CD4-positive, alpha-beta T cell treated with Interleukin-15 for 4 hours (primary cell): ENCODE measurements at places on chromosomes 16 and 17.
A peak's percentile ranks its signal among the peaks of the same experiment; 100 is the strongest.

GRCh38 chr17:45013021-45013997 is 38.1 kb downstream of the DCAKD start:
- no peak for DNase-seq

DNA sequence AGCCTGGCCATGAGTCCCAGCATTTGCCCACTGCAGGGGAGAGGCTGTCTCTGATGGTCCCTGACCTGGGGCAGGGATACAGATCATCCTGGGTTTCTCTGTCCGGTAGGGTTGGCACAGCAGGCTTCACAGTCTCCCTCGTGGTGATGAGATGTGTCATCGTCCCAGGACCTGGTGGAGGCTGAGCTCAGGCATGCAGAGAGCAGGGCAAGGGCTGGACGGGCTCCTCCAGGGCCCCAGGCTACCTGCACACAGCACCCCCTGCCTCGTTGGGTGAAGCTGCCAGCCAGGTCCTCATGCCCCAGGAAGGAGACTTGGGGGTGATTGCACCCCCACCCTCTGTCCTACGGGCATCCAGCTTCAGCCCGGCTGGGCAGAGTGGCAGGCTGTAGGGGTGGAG is 155.8 kb upstream of the GSE1 start:
- no peak for DNase-seq

DNA sequence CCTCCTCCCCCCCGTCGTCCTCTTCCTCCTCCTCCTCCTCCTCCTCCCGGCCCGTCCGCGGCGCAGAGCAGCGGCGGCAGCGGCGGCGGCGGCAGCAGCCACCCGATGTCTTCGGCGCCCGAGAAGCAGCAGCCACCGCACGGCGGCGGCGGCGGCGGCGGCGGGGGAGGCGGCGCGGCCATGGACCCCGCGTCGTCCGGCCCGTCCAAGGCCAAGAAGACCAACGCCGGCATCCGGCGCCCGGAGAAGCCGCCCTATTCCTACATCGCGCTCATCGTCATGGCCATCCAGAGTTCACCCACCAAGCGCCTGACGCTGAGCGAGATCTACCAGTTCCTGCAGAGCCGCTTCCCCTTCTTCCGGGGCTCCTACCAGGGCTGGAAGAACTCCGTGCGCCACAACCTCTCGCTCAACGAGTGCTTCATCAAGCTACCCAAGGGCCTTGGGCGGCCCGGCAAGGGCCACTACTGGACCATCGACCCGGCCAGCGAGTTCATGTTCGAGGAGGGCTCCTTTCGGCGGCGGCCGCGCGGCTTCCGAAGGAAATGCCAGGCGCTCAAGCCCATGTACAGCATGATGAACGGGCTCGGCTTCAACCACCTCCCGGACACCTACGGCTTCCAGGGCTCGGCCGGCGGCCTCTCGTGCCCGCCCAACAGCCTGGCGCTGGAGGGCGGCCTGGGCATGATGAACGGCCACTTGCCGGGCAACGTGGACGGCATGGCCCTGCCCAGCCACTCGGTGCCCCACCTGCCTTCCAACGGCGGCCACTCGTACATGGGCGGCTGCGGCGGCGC is at the start of gene FOXF1:
Gene FOXF1, plus strand, starts transcription at position 63 of the 797 bp plus-strand sequence. Its CDS starts 43 bp downstream, at position 106.
- no peak for DNase-seq

GRCh38 chr17:49292901-49293300 is 62.3 kb upstream of the PHOSPHO1 start:
- no peak for DNase-seq

GRCh38 chr17:16470265-16470664 is 21.7 kb downstream of the LRRC75A start:
- DNase-seq, result no peak

GRCh38 chr16:74651841-74652240 is 14.8 kb downstream of the RFWD3 start:
- no peak for DNase-seq

DNA sequence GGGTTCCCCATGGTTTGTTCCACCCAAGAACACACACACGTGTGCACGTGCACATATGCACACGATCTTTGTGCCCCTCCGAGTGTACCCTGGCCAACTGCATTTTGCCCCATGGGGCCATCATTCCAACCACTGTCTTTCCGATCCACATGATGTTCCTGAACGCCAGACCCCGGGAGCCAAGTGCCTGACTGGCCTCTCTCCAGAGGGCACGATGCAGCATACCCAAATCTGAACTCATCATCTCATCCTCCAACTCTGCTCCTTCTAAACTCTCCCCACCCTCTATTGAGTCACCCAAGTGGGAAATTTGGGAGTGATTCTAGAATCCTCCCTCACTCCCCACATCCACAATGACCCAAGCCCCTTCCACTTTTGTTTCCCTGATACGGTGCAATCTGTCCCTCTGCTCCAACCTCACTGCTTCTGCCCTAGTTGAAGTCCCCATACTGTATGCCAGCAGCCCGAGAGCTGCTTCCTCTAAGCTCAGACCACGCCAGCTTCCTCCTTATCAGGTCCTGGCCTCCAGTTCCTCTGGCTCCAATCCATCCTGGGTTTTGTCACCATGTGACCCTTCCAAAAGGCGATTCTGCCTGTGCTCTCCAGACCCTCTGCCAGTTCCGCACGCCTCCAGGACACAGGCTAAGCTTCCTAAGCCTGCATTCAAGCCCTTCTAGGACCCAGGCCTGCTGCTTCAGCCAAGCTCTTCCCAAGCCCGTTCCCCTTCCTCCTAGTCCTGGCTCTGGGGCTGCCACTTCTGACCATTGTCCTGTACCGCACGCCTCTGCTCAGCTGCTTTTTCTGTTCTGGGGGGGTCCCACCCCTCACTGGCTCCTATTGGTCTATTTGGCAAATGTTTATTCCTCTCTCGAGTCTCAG is 10.1 kb upstream of the TMEM208 start:
- DNase-seq, result no peak

- DNase-seq, result no peak
These were observed 67.3 kb downstream of the HELZ start for GRCh38 chr17:67177732-67178131.

DNA sequence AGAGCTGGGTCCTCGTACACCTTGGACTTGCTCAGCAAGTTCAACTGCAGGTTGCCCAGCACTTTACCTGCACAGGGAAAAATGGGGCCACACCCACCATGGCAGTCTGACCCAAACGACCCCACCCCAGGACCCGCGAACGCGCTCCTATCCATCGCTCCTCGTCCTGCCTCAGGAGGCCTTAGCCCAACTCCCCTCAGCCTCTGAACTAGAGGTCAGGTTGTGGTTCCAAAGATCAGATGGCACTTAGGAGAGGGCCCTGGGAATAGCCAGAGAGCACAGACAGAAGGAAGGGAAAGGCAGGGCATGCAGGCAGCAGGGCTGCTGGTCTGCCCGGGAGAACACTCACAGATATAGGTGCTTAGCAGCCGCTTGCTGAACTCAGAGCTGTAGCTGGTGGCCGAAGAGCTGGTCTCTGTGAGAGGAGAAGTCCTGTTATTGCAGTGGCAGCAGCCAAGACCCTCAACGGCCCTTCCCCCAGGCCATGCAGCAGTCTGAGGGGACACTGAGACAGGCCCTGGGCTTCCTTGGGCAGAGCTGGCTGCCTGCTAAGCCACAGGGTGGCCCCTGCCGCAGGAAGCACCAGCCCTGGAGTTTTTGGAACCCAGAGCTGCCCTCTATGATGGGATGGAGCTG is 6.9 kb downstream of the ZACN start:
- DNase-seq, result no peak

DNA sequence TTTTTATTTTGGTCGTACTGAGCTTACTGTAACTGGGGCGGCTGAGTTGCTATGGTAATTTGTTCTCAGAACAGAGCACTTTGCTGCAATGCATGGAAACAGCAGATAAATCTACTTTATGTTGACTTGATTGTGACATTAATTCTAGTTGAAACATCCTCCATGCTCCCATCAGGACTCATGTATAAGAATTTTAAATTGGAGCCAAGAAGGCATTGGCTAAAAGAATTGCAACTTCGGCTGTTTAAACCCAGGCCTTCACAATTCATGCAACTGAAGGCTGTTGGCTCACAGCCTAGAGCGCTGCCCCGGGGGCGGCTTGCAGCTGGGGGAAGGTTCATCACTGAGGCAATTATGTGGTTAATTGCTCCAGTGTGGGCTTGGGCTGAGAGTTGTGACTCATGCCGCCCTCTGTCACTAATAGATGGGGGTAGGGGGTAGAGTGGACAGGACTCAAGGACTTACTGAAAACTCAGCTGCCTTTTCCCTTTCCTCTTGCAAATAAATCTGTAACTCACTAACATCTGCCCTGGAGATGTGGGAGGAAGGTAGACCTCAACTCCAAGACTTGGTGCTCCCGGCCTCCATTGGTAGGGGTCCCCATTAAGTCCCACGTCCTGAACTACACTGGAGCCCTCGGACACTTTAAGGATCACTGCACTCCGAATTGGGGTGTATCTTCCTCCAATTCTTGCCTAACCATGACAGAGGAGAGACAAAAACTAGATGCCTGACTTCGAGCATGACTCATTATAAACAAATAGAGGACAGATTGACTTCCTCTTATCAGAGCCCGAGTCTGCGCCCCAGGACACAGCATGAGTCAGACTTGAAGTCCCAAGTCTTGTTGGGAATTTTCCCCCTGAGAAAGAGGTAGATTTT is 37.5 kb downstream of the ERCC4 start:
- DNase-seq, result peak; percentile 20

GRCh38 chr16:87601401-87601981 is 817 bp upstream of the JPH3 start:
- DNase-seq, result no peak

- no peak for DNase-seq
These were observed 4.4 kb downstream of the COPRS start for GRCh38 chr17:31854672-31855071.

DNA sequence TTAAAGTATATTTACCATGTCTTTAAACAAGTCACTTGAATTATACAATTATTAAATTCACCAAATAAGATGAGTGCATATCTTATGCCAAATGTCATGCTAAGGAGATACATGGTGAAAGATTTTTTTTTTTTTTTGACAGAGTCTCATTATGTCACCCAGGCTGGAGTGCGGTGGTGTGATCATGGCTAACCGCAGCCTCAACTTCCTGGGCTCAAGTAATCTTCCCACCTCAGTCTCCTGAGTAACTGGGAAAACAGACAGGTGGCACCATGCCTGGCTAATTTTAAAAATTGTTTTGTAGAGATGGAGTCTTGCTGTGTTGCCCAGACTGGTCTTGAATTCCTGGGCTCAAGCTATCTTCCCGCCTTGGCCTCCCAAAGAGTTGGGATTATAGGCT is 149.0 kb upstream of the GOT2 start:
- DNase-seq, result no peak

- no peak for DNase-seq
These were observed 14.8 kb downstream of the MYLK3 start for GRCh38 chr16:46733319-46733830.

DNA sequence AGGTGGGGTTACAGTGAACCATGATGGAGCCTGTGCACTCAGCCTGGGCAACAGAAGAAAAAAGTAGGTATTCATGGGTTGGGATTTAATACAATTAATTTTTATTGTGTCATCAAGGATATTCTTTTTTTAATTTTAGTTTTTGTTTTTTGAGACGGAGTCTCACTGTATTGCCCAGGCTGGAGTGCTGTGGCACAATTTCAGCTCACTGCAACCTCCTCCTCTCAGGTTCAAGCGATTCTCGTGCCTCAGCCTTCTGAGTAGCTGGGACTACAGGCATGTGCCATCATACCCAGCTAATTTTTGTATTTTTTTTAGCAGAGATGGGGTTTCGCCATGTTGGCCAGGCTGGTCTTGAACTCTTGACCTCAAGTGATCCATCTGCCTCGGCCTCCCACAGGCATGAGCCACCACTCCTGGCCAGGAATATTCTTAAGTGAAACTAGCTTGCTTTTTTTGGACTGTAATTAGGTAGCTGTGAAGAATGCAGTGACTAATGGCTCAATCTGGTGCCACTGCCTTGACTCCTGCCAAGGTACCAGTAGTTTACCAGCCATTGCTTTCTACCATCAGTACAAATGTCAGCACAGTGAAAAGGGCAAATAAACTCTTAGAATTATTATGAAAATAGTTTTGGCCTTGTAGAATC is 4.8 kb downstream of the PPM1D start:
- DNase-seq, result no peak

- DNase-seq, result no peak
These were observed 3.9 kb upstream of the SPATA32 start for GRCh38 chr17:45265821-45266220.

- no peak for DNase-seq
These were observed 33.7 kb upstream of the NUDT16L1 start for GRCh38 chr16:4659363-4660353.

DNA sequence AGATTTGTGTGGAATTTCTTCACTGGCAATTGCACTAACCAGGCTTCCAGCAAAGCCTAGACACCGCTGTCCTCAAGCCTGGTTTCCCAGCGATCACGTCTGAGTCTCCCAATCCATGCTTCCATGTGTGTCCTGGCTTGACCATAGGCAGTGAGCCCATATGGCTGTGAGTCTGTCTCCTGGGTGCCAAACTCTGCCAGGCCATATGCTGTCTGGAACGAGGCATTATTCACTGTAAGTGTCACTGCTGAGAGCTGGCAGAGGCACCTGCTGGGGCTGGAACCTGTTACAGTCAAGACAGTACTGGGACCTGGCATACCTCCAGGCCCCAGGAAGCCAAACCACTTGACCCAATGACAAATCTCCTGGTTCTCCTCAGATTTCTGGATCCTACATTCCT is 60.4 kb downstream of the HS3ST2 start:
- DNase-seq, result no peak

- DNase-seq, result no peak
These were observed 19.7 kb downstream of the FOXL1 start for GRCh38 chr16:86597880-86598606.

- DNase-seq, result no peak
These were observed 55.5 kb downstream of the HS3ST4 start for GRCh38 chr16:25747160-25747758.

DNA sequence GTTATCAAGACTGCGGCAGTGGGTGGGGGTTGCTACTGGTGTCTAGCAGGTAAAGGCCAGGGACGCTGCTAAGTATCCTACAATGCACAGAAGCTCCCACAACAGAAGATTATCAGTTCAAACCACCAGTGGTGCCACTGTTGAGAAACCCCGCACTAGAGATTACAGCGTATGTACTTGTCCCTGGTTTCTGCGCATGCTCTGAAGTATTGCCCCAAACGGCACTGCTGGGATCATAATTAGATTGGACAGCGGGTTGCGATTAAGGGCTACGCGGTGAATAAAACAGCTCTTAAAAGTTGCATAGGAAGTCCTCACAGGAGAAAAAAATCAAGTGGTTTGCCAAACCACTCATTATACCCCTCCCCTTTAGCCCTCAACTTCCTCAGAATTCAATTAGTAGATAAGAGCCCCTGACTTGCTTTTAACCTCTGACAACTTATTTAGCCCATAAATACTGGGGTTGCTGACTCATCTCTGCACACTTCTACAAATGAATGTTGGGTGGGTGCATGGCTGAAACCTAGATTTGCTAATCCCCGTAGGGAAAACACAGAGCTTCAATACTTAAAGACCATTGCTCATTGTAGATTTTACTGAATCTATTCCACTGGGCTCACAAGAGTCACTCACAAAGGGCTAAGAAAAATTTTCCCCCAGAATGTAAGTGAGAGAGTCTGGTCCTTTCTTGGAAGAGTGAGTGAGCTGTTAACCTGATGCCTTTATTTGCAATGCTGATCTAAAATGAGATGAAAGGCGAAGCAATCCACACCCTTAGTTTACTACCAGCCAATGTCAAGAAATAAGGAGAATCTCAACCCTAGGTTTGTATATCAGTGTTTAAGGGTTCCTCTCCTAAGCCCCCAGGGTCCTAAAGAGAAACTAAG is 91.8 kb downstream of the RGS9 start:
- DNase-seq, result peak; percentile 59

- no peak for DNase-seq
These were observed 114.6 kb upstream of the NOG start for GRCh38 chr17:56478836-56479447.

- no peak for DNase-seq
These were observed 8.7 kb upstream of the ADGRG1 start for GRCh38 chr16:57619606-57620334.

- DNase-seq, result no peak
These were observed 47.0 kb downstream of the SYNRG start for GRCh38 chr17:37562016-37562745.
